GF-D8 (cell line): ENCODE measurements at places on chromosomes 13 and 19.

DNA sequence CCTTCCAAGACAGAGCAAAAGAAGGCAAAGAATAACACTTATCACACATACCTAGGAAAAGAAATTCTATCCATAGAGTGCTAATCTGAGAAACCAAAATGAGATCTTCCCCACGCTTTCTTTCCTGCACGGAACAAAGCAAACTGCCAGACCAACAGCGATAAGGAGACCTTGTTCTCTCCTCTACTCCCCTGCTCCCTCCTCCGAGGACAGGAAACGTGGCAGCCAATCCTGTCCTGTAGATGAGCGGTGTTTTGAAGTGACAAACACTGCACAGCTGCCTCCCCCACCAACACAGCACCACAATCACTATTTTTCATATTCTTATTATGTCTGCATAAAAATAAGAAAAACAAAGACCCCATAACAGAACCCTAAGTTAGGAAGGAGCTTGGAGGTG, 113.9 kb upstream of the IRS2 start:
- no peak for DNase-seq

- DNase-seq = no peak
Observed at GRCh38 chr13:45626731-45627374, 11.3 kb upstream of the ERICH6B start.

- DNase-seq = no peak
Observed at GRCh38 chr19:30068528-30069395, 126.7 kb downstream of the URI1 start.

DNA sequence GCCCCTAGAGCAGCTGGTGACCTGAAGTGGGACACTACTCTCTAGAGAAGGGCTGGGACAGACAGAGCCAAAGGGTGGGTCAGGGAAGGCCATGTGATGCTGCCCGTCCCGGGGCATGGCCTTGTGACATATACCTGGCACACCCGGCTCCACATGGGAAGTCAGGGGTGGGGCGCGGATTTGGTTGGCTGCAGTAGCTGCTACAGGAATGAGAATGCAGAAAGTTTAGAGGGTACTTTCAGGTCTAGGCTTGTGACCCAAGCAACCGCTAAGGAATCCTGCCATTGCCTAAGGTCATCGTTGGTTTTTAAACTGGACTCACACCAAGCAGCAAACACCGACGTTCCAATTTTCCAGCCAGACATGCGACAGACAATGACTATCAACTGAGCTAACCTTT, 25.9 kb downstream of the RCBTB2 start:
- DNase-seq = no peak

GRCh38 chr13:19860884-19861655, 2.4 kb downstream of the ZMYM5 start:
- no peak for DNase-seq

DNA sequence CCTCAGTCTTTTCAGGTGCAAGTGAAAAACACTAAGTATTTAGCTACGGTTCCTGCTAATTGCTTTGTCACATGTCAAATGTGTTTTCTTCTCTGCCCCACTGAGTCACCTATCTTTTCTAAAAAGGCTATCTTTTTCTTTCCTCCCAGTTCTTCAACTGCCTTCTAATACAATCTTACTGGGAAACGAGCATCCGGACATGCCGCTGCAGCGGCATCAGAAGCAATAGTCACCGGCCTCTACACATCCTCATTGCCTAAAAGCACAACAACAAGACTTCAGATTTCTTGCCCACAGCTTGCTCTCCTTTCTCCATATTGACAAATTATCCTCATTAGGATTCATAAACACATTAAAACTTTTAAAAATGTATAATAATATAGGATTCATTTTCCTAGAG, 1.2 kb downstream of the PCDH9 start:
- DNase-seq = no peak

DNA sequence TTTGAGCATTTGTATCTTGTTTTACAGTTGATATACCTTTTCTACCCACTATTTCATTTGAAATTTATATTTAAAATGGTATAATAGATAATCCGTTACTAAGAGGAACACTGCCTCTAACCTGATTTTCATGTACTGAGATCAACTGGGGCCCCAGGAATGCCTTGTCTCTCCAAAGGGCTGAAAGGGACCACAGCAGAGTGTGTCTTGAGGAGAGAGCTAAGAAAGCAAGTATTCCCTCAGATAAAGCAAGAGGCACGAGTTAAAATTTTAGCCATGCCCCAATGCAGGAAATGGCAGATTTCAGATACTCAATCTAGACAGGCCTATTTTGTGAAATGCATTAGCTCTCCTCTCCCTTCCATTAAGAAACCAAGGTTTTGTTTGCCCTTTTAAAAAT, 10.7 kb downstream of the UQCRFS1 start:
- DNase-seq = no peak

DNA sequence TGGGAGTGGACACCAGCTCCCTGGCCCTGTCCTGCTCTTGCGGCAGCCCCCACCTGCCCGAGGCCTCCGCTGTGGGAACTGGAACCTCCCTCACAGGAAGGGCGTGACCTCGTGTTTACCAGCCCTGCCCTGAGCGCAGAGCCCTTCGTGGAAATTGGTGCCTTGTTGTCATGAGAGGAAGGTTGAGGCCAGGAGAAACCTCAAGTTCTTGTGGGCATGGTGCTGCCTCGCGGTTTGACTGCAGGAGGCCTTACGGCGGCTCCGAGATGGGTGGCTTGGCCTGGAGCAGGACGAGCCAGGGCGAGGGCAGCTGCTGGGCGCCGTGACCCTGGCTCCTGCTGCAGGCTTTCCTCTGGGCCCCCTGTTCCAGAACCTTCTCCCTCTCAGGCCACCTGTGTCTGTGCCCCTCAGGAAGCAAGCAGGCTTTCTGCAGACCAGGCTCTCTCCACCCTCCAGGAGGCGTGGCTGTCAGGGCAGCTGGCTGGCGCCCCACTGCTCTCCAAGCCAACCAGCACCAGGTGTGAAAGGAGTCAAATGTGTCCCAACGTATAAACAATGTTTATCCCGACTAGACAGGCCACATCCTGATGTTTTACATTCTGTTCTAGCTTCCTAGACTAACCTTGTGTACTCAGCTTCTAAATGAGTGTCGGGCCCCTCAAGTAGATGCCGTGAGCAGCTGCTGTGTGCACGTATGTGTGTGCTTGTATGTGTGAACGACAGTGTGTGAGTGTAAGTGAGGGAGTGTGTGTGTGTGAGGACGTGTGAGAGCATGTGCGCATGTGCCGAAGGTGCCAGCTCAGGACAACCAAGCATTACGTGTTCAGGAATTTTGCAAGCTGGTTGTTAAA, 10.4 kb upstream of the RASA3 start:
- DNase-seq = peak; percentile 39

GRCh38 chr19:2944403-2944774, 382 bp downstream of the ZNF77 start:
- no peak for DNase-seq

- no peak for DNase-seq
Observed at GRCh38 chr19:10744801-10745293, 27.0 kb downstream of the DNM2 start.

GRCh38 chr19:35143231-35143715, at the start of gene FXYD7:
FXYD7 (plus strand) TSS chr19:35143255; CDS start chr19:35143334, 79 bp downstream.
- no peak for DNase-seq

- no peak for DNase-seq
Observed at GRCh38 chr13:61024046-61024445, 391.6 kb downstream of the PCDH20 start.

GRCh38 chr13:54965881-54966280, 1937.3 kb downstream of the OLFM4 start:
- no peak for DNase-seq

- DNase-seq = no peak
Observed at GRCh38 chr19:46635920-46636761, at the start of gene GNG8. GNG8 (minus strand) TSS chr19:46636202; CDS start chr19:46634682, 1,520 bp downstream.

DNA sequence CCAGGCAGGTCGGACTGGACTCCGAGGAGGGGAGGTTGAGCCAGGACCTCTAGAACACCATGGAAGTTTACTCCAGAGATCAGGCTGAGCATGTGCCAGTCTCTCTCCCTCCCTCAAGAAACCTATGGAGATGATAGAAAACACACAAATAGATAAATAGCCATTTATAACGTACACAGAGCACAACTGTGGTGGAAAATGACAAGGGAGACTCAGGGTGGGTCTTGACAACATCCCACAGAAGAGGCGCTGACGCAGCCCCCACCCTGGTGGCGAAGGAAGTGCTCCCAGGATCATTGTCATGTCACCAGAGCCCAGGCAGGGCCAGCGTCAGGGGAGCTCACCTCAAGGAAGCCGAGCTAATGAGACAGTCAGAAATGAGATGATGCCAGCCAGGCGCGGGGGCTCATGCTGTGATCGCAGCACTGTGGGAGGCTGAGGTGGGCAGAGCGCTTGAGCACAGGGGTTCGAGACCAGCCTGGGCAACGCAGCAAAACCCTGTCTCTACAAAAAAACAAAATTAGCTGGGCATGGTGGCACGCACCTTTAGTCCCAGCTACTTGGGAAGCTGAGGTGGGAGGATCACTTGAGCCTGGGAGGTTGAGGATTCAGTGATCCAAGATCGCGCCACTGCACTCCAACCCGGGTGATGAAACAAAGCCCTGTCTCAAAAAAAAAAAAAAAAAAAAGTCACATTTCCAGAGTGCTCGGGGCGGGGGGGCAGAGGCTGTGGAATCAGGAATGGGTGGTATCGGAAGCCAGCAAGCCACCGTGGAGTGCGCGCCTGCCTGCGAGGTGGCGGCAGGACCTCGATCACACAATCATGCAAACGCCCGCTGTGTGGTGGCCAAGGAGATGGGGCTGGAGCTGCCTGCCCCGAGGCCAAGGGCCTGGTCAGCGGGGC, 178.4 kb downstream of the KDM4B start:
- no peak for DNase-seq

GRCh38 chr19:18895038-18895823, 727 bp downstream of the CERS1 start:
- peak; percentile 17 for DNase-seq

- no peak for DNase-seq
Observed at GRCh38 chr19:12596927-12597548, 13.6 kb downstream of the ZNF490 start.

DNA sequence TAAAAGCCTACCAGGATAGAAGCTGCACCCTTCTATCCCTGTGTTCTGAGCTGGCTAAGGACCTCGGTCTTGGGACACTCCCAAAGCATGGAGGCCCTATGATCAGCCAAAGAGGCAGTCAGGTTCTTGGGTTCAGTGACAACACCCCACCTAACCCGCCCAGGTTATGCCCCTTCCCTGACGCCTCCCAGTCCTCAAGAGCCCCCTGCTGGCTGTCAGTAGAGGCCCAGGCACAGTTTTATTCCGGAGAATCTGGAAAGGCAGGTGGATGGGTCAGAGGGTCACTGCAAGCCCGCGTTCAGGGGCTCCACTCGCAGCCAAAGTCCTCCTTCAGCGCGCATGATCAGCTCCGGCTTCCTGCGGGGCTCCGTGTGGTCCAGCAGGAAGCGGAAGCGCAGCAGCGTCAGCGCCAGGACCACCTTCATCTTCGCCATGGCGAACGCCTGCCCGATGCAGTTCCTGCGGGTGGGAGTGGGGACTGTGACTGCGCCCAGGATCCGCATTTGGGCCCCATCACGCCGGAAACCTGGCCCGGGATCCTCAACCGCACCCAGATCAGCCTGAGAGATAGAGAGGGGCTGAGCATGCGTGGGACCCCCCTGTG, 22.3 kb downstream of the OR10H3 start:
- DNase-seq = no peak

DNA sequence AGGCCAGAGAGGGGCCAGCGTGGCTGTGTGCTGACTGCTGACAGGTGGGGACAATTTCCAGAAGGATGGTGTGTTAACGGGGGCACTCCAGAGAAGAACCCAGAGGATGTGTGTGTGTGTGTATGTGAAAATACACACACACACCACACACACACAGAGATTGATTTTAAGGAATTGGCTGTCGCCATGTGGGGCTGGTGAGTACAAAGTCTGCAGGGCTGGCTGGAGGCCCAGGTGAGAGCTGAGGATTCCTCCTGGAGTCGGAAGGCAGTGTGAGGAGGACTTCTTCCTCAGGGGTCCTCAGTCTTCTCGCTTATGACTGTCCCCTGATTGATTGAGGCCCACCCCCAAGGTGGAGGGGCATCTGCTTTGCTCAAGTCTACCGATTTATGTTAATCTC, 7.6 kb upstream of the GJB6 start:
- no peak for DNase-seq

DNA sequence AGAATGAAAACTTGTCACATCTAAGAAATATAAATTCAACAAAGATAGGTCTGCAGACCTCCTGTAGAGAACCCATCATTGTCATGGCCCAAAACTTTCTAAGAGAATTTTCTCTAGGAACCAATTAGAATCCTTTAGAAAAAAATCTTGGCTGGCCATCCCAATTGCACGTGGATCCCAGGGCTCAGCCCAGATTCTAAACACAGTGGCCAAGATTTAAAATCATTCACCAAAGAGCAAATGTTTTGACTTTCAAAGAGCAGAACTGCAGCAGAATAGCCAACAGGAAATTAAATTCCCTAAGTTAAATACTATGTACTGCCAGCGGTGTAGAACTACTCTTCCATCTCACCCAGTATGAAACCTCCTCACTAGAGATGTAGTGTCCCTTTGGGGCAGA, 21.3 kb downstream of the IPO5 start:
- DNase-seq = no peak
